Upper lobe of left lung (tissue), 6 donors: ENCODE measurements at places on chromosomes 12 and 14. TPM values are rescaled to one million over a fixed set of nuclear protein-coding genes. Genes with fewer than 3 reads are reported as not detected.

- H3K4me1 ChIP-seq = no peaks in the 10 kb centered on the region
- no peak for DNase-seq
- H3K36me3 ChIP-seq = peaks cover 12% of the 10 kb centered on the region
- no peak overlapping the region for H3K27ac ChIP-seq
Observed at GRCh38 chr12:92845329-92845728, 83.8 kb downstream of the EEA1 start.

DNA sequence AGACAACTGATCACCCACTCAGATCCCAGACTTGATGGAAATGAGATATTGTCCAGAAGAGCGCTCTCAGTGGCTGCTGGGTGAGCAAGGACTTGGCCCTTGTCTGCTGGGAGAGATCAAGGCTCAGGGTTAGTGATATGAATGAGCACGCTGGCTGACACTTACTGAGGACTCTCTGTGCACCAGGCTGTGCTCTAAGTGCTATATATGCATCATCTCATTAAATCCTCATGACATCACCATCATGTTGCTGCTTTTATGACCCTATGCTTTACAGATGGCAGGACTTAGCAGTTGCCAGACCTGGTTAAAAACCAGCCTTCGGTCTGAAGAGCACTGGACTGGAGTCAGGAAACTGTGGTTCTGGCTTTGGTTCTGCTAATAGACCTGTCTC, 260.9 kb downstream of the VRK1 start:
- no peaks in the 10 kb centered on the region for H3K4me1 ChIP-seq
- H3K4me3 ChIP-seq = no peak overlapping the region
- H3K27me3 ChIP-seq = no peaks in the 10 kb centered on the region
- H3K36me3 ChIP-seq = no peaks in the 10 kb centered on the region

DNA sequence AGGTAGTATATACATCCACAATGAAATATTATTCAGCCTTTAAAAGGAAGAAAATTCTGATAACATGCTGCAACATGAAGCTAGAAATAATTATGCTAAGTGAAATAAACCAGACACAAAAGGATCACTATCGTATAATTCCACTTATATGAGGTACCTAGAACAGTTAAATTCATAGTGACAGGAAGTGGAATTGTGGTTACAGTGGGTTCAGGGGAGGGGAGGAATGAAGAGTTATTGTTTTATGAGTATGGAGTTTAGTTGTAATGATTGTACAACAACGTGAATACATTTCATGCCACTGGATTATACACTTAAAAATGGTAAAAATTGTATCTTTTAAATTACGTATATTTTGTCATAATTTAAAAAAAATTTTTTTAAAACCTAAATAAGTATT, 21.0 kb downstream of the EEA1 start:
- no peaks in the 10 kb centered on the region for H3K27me3 ChIP-seq
- no peak overlapping the region for H3K27ac ChIP-seq
- DNase-seq = no peak

KRT6A gene
- 1.7 TPM for total RNA-seq

SLCO1B3 gene
- total RNA-seq = 0.69 TPM

- no peak overlapping the region for H3K27ac ChIP-seq
- DNase-seq = no peak
- no peaks in the 10 kb centered on the region for H3K27me3 ChIP-seq
- H3K4me3 ChIP-seq = no peak overlapping the region
- H3K4me1 ChIP-seq = no peaks in the 10 kb centered on the region
- H3K36me3 ChIP-seq = no peaks in the 10 kb centered on the region
Observed at GRCh38 chr14:100554696-100555320, 32.4 kb downstream of the BEGAIN start.

- no peak overlapping the region for H3K4me3 ChIP-seq
- no peak overlapping the region for H3K27ac ChIP-seq
- no peaks in the 10 kb centered on the region for H3K27me3 ChIP-seq
Observed at GRCh38 chr12:86233126-86233525, 23.1 kb downstream of the MGAT4C start.

GRCh38 chr12:89390802-89391673, 38.7 kb upstream of the DUSP6 start:
- H3K27me3 ChIP-seq = no peaks in the 10 kb centered on the region
- H3K4me1 ChIP-seq = peaks cover 30% of the 10 kb centered on the region
- H3K36me3 ChIP-seq = no peaks in the 10 kb centered on the region
- H3K27ac ChIP-seq = peak overlapping the region; percentile 69
- H3K4me3 ChIP-seq = no peak overlapping the region
- no peak for DNase-seq

CD69 gene
- 25.2 TPM for total RNA-seq

- H3K4me1 ChIP-seq = peaks cover 12% of the 10 kb centered on the region
- peak; percentile 89 for DNase-seq
- no peaks in the 10 kb centered on the region for H3K36me3 ChIP-seq
- peak within 1 kb of the TSS; percentile 74 for H3K4me3 ChIP-seq
- no peaks in the 10 kb centered on the region for H3K27me3 ChIP-seq
Observed at GRCh38 chr12:59595883-59596540, at the start of gene SLC16A7. Gene SLC16A7, plus strand, starts transcription at chr12:59596029. Its CDS starts 108,773 bp downstream, at chr12:59704802.

GPRC5A gene
- 882 TPM for total RNA-seq

KRT78 gene
- not detected for total RNA-seq

TAS2R50 gene
- 2.8 TPM for total RNA-seq

DNA sequence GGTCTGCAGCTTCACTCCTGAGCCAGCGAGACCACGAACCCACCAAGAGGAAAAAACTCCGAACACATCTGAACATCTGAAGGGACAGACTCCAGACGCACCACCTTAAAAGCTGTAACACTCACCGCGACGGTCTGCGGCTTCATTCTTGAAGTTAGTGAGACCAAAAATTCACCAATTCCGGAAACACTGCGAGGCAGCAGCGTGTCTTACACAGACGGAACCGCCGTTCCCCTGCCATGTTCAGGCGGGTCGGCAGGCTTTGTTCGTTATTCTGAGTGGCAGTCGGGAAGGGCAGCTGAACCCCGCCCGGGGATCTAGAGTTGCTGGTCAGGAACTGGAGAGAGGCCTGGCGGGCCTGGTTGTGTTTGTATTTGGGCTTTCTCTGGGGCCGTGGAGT, 20.3 kb upstream of the LPCAT3 start:
- H3K4me1 ChIP-seq = no peaks in the 10 kb centered on the region
- H3K27me3 ChIP-seq = no peaks in the 10 kb centered on the region
- H3K36me3 ChIP-seq = no peaks in the 10 kb centered on the region
- H3K27ac ChIP-seq = no peak overlapping the region
- H3K4me3 ChIP-seq = no peak overlapping the region

ASB2 gene
- 2.2 TPM for total RNA-seq

DNA sequence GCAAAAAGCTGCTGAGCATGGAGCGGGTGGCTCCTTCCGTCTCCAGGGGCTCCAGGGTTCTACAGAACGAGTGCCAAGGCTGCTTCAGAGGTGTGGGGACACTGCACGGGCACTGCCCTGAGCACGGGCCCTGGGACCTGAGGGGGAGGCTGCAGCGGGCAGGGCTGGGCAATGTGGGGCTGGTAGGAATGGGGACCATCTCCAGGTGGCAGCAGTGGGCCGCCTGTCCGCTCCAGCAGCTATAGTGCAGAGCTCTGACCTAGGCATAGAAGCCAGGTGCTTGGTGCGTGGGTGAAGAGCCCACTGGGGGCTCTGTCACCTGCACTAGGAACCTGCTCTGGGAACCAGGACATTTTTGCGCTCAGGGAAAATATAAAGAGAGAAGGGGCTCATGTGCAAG, 22.3 kb downstream of the HDAC7 start:
- H3K27ac ChIP-seq = peak overlapping the region; percentile 98
- H3K4me1 ChIP-seq = peaks cover 35% of the 10 kb centered on the region
- DNase-seq = no peak

WSCD2 gene
- 0.17 TPM for total RNA-seq

DNA sequence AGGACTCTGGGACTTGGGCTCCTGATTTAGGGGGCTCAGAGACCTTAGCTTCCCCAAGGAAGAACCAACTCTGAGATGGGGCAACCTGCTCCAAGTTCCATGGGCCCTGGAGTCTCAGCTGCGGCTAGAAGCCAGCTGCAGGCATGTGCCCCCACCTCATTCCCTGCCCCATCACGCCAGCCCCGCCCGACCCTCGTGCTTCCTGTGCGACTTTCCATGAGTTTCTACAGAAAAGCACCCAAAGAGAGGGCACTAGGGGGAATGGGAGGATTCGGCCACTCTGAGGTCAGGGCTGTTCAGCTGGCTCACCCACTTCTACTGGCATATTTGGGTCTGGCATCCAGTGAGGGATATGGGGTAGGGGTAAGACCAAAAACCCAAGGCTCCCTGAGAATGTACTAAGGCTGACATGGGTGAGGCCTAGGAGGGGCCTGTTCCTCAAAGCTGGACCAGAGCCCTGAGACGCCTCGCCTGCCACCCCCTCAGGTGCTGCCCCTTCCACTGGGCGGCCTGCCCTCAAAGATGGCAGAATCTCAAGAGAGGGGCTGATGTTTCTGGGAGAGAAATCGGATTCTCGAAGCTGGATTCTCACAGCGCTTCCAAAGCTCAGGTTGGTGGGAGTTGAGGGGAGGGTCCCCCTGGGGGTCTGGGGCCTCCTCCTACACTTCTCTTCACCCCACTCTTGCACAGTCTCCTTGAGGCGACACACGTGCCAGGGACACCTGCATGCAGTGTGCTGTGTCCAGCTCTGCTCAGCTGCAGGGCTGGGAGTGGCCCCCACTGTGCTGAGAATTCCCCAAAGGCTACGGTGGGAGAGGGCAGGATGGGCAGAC, 22.1 kb downstream of the FAIM2 start:
- no peak overlapping the region for H3K4me3 ChIP-seq
- H3K4me1 ChIP-seq = no peaks in the 10 kb centered on the region
- no peaks in the 10 kb centered on the region for H3K36me3 ChIP-seq
- H3K27me3 ChIP-seq = no peaks in the 10 kb centered on the region

DNA sequence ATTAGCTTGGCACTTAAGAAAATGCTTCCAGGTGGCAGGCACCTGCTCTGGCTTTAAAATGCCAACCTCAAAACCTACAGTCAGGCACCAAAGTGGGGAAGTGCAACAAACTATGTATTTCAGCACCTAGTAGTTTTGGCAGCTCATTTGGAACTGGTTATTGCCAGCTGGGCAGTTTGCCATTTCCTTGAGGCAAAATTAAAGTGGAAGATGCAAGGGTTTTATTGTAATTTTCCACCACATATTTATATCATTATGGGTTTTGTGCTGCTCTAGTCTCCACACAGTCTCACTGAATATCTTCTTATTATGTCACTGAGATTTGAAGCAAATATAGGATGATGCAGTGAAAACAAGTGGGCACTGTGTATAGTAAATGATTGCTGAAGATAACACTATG, 117.0 kb downstream of the PRKD1 start:
- H3K4me3 ChIP-seq = no peak overlapping the region
- no peak for DNase-seq
- H3K4me1 ChIP-seq = peaks cover 7% of the 10 kb centered on the region
- no peaks in the 10 kb centered on the region for H3K36me3 ChIP-seq
- no peaks in the 10 kb centered on the region for H3K27me3 ChIP-seq
- no peak overlapping the region for H3K27ac ChIP-seq

DNA sequence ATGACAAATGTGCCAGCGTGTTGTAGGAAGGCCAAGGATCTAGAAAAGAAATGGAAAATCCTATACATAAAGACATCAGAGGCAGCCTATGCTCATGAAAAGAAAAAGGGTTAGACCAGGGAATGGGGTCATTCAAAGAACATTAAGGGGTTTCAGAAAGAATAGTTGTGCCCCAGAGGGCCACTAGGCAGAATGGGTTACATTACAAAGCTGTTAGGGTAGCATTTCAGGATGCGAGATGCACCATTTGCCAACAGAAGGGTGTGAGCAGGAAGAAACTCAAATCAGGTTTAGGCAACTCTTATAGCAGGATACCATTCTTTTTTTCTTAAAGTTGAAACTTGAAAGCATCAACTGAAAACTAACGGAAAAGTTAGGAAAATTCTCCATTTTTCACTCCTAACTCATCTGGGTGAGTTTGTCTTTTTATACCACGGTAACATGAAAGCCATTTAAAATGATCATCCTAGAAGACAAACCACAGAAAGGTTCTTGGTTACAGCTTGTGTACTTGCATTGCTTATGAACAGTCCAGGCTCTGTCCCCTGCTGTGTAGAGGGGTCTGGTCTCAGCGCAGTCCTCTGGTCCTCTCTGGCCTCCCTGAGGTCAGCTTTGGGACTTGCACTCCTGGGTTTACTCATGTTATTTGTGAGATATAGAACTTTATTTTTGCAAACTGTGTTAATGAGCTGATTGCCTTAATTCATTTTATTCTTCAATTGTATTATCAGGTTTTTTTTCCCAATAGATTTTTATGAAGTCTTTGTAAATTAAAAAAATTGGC, 209.1 kb downstream of the DACT1 start:
- H3K4me1 ChIP-seq = no peaks in the 10 kb centered on the region
- no peaks in the 10 kb centered on the region for H3K27me3 ChIP-seq
- no peak overlapping the region for H3K27ac ChIP-seq
- DNase-seq = no peak
- no peaks in the 10 kb centered on the region for H3K36me3 ChIP-seq
- no peak overlapping the region for H3K4me3 ChIP-seq

GRCh38 chr12:55659486-55660385, 23.0 kb downstream of the OR10P1 start:
- no peak overlapping the region for H3K4me3 ChIP-seq
- peaks cover 6% of the 10 kb centered on the region for H3K4me1 ChIP-seq
- no peaks in the 10 kb centered on the region for H3K27me3 ChIP-seq
- H3K27ac ChIP-seq = no peak overlapping the region

IPO8 gene
- total RNA-seq = 53.5 TPM

DNA sequence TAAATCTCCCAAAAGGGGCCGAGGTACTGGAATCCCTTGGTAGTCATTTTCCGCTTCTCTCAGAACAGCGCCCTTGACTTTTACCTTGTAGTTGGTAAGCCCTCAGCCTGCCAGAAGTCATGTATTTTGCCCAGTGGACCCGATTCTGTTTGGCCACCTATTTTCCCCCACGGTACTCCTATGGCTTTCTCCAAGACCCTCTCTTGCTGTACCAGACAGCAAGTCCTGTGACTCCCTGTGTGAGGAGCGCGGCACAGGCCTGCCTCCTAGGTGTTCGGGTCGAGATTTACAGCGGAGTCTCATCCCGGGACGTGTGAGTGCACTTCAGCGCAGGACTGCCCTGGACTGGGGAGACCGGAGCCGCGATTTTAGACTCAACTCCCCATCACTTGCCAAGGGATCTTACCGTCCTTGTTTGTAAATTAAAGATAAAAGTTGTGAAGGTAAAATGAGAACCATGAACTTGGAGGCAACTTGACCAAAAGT, 1.1 kb upstream of the MBD6 start:
- peaks cover 28% of the 10 kb centered on the region for H3K36me3 ChIP-seq
- no peaks in the 10 kb centered on the region for H3K27me3 ChIP-seq
- DNase-seq = no peak
- H3K4me3 ChIP-seq = peak overlapping the region; percentile 79
- H3K27ac ChIP-seq = peak overlapping the region; percentile 96

DNA sequence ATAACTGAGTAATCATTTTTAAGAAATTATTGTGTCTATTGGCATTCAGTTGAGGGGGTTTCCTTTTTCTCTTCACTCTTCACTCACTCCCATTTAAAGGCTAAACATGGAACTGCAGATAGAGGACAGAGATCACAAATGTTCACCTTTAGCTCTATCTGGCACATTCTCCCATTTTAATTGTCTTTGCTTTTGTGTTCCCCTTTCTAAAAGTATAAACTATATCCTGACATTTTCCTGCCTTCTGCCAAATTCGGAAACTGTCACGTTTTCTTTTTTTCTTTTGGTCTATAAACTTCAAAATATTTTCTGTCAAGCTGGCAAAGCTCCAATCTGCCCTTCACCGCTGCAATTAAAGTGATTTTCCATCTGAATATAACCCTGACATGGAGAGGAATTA, 219.8 kb upstream of the CDKN3 start:
- peaks cover 7% of the 10 kb centered on the region for H3K4me1 ChIP-seq
- H3K27ac ChIP-seq = no peak overlapping the region
- no peak overlapping the region for H3K4me3 ChIP-seq

GRCh38 chr12:9699269-9699897, 29.9 kb downstream of the CLEC2D start:
- peaks cover 13% of the 10 kb centered on the region for H3K4me1 ChIP-seq
- H3K4me3 ChIP-seq = no peak overlapping the region
- no peak overlapping the region for H3K27ac ChIP-seq

CHURC1 gene
- 32.5 TPM for total RNA-seq
